ENCODE measurements at places on chromosomes 7 and 10.
A peak's percentile ranks its signal among the peaks of the same experiment; 100 is the strongest.

- no peak for DNase-seq
These were observed 27.2 kb downstream of the MCM10 start for GRCh38 chr10:13188593-13188992.

DNA sequence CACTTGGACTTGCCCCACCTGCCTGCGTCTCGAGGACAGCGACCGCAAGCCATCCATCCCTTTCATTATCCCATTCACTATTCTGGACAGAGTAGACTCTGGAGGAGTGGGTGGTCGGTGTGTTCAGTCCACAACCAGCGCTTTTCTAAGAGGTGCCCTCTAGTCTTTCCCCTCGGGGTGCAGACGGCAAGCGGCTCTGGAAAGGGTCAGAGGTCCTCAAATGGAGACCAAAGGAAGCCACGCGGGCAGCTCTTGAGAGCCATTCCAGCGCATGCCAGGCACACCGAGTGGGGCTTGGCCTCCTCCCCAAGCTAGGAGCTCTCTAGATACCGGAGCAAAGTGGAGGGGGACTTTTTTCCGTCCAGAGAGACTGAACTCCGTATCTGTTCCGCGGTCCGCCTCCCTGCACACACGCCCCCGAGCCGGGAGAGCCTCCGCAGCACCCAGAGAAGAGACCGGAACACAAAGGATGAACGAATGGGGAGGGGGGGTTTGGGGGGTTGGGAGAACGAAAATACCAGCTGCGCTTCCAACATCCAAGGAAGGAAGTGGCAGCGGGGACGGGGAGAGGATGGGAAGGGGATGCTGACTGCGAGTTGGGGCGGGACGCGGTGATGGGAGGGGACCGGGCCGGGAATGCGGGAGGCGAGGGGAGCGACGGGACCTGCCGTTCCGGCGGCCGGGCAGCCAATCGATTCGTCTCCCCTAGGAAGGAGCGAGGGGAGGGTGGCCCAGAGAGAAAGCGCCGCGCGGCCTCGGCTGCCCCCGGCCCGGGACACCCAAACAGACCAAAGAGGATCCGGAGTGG lies 515 bp downstream of the GSDME start:
- no peak for DNase-seq

GRCh38 chr7:151632750-151633515 lies 113.2 kb upstream of the RHEB start:
- no peak for DNase-seq

- peak; percentile 51 for DNase-seq
These were observed 70.9 kb downstream of the GCC1 start for GRCh38 chr7:127514499-127514898.

DNA sequence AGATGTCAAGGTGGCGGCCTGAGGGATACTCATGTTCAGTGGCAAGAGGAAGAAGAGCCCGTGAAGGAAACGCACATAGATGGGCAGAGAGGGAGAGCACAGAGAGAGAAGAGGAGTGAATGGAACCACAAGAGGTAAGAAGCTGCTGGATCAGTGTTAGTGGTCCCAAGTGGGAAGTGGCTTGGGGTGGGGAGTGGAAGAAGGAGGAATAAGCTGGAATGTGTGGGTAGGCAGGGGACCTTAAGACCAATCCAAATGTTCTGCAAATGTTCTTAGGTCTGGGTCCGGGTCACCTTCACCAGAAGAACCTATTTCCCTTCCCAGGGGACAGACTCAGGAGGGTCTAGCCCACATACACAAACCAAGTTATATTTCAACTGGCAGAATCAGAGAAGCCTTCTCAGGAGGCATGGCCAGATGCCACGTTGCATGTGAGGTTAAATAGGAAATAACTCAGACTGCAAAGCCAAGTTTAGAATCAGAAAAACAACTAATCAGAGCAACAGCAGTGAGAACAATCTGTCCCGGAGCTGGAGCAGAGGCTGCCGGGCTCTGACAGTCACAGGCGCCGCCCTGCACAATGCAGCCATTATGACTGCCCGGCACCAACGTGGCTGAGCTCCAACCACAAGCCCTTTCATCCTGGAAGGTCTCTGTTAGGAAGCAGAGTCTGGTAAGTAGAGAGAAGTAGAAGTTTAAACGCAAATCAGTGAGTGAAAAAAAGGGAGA lies 78.6 kb upstream of the ARMC3 start:
- no peak for DNase-seq

DNA sequence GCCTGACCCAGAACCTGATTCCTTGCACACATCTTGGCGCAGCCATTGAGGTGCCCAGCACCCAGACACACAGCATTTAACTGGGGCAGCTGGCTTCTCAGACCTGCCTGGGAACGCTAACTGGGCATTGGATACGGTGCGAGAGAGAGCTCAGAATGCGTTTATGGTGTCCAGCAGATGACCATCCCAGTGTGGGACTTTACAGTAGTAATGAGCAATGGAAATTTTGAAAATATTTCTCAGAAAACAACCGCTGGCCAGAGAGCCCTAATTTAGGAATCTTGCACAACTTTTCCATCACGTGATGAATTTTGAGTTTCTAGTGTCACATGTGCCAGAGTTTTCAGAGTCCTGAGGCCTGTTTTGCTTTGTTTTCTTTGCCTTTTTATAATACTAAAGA lies 78.2 kb upstream of the SEC61G start:
- DNase-seq = no peak

GRCh38 chr7:55963584-55964168 lies 709 bp upstream of the NIPSNAP2 start:
- no peak for DNase-seq

DNA sequence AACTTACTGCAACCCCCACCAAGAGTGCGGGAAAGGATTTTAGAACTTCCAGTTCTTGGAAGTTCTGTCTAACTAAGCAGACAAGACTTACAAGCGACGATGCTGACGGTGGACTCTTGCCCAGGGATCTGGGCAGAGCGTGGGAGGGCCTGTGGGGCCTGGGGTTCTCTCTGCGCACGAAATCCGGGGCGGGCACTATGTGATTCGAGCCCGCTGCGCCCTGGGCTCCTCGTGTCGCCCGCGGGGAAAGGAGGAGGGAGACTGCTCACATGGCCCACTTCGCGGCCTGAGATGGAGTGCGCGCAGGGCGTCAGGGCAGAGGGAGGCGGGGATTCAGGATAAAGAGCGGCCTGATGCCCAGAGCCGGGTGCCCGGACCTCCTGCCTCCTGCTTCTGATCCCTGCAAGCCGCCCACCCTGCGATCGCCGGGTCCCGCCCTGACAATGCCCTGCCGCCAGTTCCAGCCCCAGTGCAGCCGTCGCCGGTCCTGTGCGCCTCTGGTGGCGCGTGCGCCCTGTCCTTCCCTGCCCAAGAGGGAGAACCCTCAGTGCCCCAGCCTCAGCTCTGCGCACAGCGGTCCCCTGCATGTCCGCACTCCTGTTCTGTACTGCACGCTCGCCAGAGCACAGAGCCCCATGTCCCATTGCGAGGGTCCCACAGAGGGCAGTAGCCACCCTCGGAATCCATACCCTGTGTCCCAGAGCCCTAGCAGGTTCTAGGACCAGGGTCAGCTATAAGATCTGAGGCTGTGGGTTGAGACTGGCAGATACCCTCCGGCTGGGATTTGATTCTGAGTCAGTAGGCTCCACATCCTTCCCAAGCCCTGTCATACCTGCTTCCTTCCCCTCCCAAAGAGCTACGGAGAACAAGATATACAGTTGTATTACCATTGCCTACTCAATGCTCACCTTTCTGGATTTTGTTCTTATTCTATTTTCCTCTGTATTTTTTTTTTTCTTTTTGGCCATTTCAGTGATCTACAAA lies 99.4 kb upstream of the TMEM106B start:
- DNase-seq = no peak

DNA sequence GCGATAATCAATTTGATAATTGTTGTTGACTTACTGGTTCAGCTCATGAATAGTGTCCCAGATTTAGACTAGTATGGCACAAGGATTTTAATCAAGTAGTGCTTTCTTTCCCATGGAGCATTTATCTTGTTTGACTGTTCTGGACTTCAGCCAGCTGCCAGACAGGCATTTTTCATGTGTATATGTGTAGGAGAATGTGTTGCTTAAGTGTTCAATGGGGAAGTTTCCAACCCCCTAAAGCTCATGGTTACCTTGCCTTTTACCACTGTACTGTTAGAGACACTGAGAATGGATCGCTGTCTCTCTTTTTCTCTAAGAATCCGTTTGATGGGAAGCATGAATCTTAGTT lies 103.9 kb downstream of the LRRC4 start:
- no peak for DNase-seq

DNA sequence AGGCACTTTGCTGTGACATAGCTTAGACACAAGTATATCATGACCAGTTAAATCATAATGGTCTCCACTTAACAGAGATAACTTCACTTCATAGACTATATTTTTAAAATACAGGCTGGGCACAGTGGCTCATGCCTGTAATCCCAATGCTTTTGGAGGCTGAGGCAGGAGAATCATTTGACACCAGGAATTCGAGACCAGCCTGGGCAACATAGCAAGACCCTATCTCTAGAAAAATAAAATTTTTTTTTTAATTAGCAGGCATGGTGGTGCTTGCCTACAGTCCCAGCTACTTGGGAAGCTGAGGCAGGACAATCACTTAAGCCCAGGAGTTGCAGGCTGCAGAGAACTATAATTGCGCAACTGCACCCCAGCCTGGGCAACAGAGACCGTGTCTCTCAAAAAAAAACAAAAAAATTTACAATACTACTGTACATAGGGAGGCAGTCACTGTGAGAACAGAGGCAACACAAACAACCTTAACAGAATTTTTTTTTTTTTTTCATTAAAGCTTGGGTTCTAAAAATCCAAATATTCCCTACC lies 105.1 kb downstream of the USP6NL start:
- DNase-seq = no peak

DNA sequence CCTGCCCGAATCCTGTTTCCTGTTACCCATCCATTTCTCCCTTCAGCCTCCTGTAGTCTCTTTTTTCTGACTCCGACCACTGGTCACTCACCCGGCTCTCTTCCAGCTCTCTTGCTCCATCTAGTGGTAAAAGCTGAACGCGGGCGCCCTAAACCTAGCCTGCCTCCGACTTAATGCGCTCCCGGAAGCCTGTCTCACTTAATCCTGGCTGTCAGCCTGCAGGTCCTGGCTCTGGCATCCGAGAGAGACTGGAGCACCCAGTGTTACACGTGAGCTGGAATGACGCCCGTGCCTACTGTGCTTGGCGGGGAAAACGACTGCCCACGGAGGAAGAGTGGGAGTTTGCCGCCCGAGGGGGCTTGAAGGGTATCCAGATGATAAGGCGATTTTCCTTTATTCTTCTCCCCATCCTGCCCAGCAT lies 10.3 kb downstream of the SUMF2 start:
- DNase-seq = peak; percentile 60

DNA sequence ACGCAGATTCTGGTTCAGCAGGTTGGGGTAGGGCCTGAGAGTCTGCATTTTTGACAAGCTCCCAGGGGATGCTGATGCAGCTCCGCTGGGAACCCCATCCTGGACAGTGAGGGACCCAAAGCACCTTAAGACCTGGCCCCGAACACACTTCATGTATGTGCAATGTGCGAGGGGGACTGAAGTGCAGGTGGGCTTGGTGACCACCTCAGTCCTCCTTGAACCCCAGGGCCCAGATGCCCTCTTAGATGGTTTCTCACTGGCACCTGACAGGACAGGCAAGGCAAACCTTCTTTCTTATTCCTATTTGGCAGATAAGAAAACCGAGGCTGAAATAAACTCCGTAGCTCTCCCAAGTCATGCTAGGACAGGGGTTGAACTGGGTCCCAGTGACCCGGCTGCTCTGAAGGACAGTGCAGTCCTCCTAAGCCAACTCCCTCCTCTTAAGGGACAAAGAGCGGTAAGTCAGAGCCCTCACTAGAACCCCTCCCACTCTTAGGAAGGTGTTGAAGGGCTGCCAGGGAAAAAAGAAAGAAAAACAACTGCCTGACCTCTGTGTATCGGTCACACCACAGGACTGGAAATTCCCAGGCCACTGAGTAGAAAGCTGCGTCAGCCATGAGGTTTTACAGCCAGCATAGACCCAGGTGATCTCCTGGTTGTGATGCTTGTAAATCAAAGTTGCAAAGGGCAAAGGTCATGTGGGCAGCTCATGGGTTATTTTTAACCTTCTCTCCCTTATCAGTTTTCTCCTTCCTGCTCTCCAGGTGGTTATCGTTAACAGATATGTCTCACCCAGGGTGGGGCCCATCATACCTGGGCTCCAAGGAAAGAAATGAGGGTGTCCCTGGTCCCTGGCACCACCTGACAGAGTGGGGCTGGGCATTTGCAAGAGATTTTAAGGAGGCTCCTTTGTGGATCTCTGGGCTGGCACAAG lies 90.9 kb upstream of the SMNDC1 start:
- DNase-seq = peak; percentile 41

GRCh38 chr7:100837099-100837836 lies 9.9 kb upstream of the EPHB4 start:
- DNase-seq = peak; percentile 88

DNA sequence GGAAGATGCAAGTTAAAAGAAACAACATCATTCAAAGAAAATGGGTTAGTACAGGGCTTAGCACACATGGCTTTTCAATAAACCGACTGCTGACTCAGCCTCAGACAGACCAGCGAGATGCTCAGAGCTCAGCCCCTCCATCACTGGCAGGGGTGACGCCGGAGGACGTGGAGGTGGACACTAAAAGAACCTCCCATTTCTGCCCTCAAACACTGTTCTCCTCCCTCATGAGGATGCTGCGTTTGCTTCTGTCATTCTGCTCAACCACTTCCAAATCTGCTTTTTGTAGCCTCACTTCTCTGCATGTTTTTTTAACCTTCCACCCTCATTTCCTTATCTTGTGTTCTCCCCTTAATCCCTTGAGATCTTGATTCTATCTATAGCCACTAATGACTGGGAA lies 15.3 kb downstream of the DENND11 start:
- no peak for DNase-seq

DNA sequence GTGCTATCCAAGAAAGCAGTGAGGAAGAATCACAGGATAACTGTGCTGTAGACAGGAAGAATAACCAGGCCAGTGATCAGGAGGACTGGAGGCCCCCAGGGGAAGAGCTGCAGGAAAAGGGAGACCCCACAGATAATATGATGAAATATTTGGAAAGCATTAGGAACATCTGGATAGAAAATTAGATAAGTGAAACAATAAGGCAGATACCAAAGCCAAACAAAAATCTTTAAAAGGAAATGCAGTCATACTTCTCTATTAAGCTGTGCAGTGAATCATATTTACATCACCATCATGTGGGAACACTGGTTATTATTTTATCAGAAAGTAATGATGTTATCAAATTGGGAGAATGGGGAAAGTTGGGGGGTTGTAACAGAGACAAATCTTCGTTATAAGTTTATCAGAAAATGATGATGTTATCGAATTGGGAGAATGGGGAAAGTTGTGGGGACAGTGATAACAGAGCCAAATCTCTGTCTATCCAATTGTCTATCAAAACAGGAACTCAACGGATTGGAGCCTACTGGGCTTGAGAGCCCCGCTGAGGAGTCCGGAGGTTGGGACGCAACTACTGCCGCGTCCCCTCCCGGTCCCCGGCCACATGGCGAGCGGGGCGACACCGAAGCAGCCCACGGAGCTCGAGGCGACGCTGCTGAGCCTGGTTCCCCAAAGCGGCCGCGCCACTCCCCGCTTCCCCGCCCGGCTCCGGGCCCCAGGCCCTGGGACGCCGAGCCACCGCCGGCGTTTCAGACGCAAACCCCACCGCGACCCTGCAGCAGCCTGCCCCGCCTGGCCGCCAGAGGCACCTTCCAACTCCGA lies 14.0 kb upstream of the RALA start:
- no peak for DNase-seq

- DNase-seq = no peak
These were observed 176.5 kb downstream of the CCDC7 start for GRCh38 chr10:32622409-32622808.

GRCh38 chr7:142615508-142615907 lies 133.8 kb upstream of the PRSS1 start:
- DNase-seq = no peak

- no peak for DNase-seq
These were observed 526.2 kb upstream of the ADARB2 start for GRCh38 chr10:2263561-2263960.
